ENCODE measurements at places on chromosomes 7 and 10.

- DNase-seq = no peak
These were observed 418.2 kb upstream of the AKR1E2 start for GRCh38 chr10:4407783-4408182.

DNA sequence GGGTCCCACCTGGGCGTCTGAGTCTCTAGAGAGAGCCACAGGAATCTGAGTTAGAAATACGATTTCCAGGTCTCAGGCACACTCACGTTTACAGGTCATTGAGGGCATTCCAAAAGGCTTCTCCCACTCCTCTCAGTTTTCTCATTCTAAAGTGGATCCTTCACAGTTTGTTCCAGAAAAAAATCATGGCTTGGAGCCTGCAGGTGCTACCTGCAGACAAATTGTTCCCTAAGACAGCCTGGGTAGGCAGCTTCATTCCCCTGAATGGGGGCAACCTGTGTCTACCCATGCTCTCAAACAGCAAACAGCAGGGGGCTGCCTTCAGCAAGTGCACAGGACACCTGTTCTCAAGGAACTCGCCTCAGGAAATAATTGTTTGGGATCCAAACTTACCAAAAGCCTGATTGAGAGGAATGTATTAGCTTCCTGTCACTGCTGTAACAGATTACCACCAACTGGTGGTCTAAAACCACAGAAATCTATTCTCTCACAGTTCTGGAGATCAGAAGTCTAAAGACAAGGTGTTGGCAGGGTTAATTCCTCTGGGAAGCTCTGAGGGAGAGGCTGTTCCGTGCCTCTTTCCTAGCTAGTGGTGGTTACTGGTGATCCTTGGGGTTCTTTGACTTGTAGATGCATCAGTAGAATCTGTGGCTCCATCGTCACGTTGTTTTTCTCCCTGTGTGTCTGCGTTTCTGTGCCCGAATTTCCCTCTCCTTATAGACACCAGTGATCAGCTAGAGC is 117.2 kb downstream of the RAB11FIP2 start:
- no peak for DNase-seq

DNA sequence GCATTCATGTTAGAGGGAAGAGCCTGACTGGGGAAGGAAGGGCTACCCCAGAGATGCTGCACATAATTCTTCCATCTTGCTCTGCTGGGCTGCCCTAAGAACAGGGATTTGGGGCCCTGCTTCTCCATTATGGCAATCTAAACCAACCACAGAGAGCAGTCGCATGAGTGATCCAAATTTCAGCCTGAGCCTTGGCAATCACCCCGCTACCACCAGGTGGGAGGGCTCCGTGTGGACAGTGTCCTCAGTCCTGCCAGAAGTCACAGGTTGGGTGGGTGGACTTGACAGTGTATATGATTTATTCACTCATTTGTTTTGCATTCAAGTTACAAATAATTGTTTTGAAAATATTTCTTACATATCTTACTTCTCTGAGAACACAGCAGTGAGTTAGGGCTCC is 22.0 kb downstream of the ABCC2 start:
- DNase-seq = no peak

- DNase-seq = peak; percentile 18
These were observed 148.1 kb downstream of the SLIT1 start for GRCh38 chr10:97037365-97038361.

DNA sequence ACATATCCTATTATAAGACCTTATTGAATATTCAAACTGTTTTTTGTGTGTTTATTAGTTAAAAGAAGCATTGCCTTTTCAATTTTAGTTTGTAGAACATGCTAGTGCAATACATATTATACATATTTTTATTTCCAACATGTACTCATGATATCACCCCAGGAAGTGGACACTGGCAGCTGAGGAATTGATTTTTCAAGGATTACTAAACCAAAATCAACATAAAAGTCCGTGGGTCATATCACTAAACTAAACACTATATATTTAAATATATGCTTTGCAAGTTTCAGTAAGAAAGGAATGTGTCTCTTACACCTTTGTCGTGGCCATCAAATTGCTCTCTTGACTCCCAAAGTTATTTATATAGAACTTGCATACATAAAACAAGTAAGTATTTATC is 185.2 kb downstream of the AGMO start:
- DNase-seq = no peak

DNA sequence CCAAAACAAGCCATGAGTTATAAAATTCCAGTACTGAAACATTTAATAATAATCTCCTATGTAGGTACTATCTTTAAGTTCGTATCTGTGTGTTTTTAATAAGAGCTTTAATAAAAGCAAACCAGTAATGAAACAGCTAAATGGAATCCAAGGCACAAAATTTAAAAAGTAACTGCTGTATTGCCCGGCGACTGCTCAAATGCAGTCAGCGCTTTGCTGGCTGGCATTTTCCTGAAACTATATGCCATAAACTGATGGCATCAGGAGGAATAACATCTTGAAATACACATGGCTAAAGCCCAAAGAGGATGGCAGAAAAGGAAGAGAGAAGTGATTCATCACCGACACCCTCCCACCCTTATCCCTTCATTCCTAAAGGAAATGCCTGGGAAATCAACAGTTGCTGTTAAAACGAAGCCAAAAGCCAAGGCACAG is 133.1 kb downstream of the CUBN start:
- DNase-seq = no peak
